Mesenteric fat pad (tissue), 1 donor: ENCODE measurements at places on chromosomes 6 and 20.

GRCh38 chr6:166598441-166599138 is 12.1 kb upstream of the RAMACL start:
- DNase-seq, result no peak

DNA sequence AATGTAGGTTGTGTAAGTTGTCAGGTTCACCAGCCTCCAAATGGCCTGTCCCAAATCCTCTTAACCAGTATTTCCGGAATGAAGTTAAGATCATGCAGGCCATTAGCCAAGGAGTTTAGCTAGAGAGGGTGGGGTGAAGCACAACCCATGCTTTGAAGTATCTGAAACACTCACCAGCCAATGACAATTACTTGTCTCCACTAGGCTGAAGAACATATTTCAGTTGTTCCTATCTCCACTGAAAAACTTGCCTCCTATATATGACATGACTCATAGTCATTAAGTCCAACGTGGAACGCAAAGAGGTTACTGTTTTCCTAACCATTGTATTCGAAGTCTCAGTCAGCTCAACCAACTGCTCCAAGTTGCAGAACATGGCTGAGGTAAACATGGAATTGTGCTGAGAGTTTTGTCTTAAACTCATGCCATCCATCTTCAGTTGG is 37.4 kb upstream of the TNFAIP3 start:
- no peak for DNase-seq

- DNase-seq, result no peak
Measured at GRCh38 chr20:62717933-62718332, 9.3 kb downstream of the NTSR1 start.

DNA sequence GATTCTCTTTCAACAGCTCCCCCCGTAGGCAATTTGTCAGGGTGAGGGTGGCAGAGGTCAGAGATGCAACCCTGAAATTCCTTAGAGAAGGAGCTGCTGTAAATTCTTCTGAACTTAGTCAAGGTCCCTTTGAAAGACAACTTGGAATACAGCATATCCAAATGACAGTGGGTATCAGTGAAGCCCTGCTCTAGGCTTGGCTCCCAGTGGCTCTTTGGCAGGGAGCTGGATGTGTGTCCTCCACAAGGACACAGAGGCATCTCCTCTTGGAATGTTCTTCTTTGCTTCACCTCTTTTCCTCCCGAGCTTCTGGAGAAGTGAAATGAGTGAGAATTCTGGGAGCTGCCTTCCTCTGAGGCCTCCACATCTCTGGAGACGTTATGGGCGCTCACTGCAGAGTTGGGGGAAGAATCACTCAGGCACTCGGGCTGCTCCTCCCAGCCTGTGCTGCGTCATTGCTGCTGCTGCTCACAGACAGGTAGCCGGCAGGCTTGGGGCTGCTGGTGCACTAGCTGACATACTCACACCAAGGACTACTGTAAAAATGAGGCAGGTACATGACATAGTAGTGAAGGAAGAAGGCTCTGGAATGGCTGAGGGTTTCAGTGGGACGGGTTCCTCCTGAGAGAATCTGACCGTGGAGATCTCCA is 34.1 kb downstream of the DYNLT1 start:
- DNase-seq, result no peak

DNA sequence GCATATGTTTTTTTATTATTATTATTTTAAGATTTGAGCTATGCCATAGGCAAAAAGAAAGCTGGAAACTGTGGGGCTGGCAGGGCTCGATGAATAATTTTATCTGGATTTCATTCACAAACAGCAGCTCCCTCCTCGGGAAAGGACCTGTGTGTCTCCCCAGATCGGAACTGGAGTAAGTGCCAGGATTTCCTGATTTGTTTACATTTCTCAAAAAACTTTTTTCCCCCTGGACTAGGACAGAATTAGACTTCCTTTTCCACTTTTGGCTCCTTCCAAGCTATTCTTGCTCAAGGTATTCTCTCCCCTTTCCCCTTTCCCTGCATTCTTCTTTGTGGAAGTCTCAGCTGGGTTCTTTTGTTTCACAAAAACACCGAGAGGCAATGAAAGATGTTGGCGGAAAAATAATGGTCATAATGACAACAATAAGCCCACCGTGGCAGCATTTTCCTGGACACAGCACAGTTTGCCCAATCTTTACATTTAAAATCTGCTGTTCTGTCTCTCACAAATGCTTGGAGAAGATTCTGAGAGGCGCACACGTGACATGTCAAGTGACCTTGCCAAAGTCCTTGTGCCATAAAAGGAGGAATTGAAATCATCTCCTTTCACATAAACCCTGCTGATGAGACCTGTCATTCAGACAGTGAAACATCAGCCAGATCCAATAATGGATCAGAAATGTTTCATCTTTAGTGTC is 85.8 kb upstream of the PREP start:
- no peak for DNase-seq
